ENCODE measurements at places on chromosomes 16 and 17.

- no peak for DNase-seq
These were observed 18.6 kb upstream of the SPN start for GRCh38 chr16:29644338-29644857.

DNA sequence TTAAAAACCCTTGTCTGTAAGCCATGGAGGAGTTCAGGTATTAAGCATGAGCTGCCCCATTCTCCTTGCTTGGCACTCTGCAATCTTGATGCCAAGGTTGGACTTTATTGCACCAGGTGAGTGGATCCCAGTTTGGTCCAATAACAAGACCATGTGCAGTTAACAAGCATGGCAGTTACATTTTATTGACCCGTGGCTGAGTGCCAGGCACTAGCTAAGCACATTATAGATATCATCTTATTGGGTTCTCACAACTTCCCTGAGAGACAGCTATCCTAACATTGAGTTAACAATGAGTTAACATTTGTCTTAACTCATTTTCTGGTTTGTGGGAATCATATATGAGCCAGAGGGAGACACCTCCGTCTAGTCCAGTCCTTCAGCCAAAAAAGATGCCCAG, 21.8 kb downstream of the LYRM9 start:
- no peak for DNase-seq

DNA sequence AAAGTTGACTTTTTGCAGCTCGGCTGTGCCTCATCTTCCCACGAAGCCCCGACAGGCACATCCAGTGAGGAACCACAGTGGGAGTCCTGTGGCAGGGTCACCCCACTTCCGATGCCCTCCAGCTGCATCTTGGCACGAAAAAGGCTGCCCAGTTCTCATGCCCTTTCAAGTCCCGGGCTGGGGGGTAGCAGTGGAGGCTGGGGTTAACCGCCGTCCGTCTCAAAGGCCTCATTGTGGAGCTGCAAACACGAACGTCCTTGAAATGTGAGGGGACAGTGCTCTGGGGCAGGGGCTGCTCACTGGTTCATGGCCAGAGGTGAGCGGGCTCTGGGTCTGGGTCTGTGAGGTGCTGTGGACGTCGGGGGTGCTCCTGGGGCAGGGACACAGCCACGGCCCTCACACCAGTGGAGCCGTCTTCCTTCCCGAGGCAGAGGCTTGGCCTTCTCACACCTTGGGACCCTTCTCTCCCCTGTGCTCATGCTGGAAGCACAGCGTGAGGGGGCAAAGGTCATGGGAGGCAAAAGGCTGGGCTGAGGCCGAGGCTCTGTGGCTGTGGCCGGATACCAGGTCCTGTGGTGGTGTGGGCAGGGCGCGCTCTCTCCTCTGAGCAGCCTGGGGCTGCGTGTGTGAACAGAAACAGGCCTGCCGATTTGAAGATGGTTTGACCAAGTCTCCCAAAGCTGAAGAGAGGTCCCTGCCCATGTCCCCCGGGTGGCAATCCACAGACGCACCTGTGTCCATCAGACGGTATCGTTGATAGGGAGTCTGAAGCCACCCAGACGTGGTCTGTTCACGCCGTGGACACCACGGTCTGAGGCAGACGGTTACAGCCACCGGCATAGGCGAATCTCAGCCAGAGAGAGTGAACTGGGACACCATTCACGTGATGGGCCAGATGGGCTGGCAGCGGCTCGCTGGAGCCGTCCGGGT, 3.1 kb upstream of the MC1R start:
- DNase-seq: no peak

- DNase-seq: no peak
These were observed 681.4 kb downstream of the WWOX start for GRCh38 chr16:78780808-78781207.

DNA sequence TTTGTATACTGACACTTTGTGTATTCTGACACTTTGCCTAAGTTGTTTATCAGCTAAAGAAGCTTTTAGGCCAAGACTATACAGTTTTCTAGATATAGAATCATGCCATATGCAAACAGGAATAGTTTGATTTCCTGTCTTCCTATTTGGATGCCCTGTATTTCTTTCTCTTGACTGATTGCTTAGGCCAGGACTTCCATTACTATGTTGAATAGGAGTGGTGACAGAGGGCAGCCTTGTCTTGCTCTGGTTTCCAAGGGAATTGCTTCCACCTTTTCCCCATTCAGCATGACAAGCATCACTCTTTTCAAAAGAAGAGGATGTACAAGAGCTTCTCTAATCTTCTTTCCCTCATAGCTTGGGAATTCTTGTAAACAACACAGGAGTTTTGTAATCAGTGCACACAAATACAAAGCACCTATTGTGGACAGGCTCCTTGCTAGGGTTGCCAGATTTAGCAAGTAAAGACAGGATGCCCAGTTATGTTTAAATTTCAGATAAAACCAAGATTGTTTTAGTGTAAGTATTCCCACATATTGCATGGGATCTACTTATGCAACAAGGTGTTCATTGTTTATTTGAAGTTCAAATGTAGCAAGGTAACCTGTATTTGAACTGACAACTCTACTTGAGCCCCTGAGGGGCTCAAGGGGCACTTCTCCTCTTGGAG, 233.5 kb downstream of the SLC39A11 start:
- no peak for DNase-seq

GRCh38 chr17:62895320-62896301, 70.4 kb upstream of the TANC2 start:
- no peak for DNase-seq

Measured in A172 (cell line).